ENCODE measurements at places on chromosomes 7 and 10.

DNA sequence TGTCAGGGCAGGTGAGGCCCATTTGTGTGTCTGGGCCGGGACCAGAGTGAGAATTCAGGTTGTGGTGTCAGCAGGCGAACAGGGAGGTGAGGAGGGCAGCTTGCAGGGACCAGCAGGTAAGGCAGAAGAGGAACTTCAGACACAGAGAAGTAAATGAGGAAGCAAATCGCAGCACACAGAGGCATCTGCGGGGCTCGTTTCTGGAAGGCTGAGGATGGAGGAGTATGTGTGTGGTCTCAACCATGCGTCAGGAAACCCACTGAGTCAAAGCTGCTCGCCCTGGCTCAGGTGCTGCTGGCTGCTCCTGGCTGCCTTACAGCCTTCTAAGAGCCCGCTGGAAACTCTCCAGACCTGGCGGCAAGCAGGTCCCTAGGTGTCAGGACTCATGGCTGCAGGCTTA lies 26.9 kb upstream of the PITRM1 start:
- DNase-seq = no peak

- DNase-seq = no peak
Observed at GRCh38 chr10:73998623-73998928, 660 bp downstream of the VCL start.

DNA sequence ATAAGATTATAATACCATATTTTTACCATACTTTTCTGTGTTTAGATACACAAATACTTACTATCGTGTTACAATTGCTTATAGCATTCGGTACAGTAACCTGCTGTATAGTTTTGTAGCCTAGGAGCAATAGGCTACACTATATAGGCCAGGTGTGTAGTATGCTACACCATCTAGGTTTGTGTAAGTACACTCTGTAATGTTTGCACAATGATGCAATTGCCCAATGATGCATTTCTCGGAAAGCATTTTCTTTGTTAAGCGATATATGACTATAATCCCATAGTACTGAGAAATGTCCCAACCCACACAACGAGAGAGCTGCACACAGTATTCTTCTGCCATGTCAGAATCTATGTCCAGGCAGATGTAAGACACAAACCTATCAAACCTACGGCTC lies 160.0 kb downstream of the NEBL start:
- no peak for DNase-seq

DNA sequence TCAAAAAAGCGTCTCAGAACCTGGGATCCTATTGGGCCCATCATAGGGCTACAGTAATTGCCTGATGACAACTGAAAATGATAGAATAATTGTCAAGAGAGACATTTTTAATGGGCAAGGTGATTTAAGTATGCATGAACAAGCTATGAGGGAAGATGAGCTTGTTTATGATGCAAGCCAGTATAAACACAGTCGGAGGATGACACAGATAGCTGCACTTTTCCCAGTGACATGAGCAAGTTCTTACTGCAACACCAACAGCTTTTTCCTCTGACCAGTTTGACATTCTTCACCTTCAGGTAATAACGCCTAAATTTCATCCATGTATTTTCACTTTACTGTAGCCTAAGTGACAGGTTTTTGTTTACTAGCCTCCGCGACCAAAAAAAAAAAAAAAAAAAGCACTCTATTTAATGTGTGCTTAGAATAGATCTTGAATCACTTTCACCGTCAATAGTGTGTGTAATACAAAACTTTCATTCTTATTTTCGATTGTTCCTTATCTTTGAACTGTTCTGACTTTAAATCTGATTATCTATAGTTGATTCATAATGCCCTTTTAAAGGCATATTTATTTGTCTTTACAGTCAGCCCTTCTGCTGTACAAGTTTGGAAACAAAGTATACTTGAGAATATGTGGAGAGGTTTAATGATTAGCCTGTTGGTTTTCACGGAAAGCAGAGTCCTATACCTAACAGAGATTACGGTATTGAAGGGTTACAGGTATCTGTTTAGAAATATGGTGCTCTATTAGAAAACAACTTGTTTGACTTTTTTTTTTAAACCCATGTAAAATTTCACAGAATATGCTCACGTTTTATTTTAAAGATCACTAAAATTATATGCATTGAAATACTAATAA lies 1.7 kb downstream of the FOXP2 start:
- no peak for DNase-seq

- no peak for DNase-seq
Observed at GRCh38 chr7:106616708-106617051, 44.3 kb downstream of the CCDC71L start.

DNA sequence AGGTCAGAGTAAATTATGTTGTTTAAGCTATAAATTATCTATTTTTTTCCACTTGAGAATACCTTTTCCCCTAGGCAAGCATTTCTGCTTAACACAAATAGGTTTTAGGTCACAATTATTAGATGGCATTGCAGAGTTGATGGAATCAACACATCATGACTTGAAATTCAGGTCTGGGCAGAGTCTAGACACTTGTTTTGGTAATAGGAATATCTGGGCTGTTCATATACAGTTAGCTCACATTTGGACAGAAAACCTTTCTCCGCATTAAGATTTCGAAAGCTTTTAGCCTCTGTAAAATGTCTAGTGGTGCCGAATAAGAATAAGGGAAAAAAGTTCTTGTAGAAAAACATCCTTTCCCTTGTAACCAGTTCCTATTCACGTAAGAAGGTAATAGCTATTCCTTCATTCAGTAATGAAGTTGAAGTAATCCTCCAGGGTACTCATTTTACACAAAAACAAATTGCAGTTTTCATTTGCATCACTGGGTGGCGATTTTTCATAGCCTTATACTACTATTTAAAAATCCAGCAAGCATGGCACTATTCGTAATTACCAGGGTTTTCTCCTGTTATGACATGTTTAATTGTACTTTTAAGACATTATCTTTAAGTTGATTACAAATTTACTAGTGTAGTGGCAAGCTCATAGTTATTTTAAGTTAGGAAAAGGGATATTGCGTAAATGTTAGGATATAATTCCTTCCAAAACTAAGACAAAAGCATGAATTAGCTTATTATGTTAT lies 37.0 kb downstream of the RPA3 start:
- no peak for DNase-seq

GRCh38 chr10:677038-677437 lies 12.4 kb downstream of the DIP2C start:
- no peak for DNase-seq

DNA sequence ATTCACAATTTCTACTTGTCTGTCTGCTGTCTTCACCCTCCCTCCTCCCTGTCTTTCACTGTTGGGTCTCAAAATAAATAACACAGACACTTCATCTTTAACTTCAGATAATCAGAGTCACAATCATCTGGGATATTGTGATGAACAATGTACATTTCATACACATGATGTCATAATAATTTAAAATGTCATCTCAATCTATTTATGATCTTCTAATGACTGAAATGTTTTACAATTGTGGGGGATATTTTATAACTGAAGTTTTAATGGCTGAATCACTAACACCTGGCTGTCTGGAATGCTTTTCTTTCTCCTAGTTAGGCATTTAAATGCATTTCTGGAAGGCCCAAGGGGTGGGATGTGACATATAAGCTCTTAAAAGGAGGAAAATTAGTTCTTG lies 859.8 kb downstream of the LRMDA start:
- DNase-seq = no peak

DNA sequence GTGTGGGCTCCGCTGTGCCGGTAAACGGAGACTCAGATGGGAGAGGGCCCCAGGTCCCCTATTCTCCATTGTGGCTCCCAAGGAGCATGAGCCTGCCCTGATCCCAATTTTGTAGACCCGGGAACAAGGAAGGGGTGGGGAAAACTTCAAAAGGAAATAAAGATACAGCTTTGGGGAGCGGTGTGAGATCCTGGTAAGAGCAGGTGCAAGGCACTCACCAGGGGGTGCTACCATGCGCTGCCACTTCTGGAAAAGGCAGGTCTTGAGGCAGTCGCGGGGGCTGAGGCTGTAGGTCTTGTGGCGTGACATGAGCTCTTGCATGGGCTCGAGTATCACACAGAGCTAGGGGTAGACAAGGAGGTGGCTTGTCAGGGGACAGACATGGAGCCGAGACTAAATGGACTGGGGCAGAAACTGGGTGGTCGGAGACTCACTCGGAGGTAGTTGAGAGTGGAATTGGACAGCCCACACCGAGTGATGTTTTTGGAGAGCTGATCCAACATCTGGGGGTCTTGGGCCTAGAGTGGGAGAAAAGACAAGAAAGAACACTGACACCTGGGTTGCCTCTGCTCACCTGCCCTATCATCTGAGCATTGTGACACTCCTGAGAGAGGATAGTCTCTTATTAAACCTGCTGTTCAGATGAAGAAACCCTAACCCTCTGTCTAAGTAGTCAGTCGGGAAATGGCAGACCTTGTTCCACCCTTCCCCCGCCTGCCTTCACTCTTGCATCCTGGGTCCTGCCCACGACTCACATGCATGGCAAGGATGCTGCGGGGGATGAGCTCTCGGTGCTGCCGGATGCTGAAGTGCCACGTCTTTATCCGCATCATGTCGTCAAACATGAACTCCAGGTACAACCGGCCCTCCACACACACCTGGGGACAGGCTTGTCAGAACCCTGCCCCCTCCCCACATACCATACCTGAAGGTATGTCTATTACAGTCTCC lies 10.7 kb downstream of the LDB1 start:
- DNase-seq = no peak

DNA sequence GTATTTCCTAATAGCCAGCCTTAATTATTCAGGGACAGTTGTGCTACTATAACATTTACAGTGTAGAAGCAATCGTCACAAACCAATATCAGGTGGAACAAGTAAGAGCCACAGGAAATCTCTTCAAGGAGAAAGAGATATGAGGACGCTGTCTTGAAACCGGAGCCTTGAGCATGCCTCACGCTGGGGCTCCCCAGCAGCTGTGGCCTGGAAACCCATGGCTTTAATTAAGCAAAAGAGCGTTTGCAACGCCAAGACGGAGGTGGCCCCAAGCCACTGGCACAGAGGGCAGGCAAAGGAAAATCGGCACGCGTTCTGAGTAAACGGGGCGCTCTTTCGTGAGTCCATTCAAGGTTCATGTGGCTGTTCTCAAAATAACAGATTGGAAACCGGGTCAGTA lies 84.4 kb downstream of the C10orf90 start:
- no peak for DNase-seq

DNA sequence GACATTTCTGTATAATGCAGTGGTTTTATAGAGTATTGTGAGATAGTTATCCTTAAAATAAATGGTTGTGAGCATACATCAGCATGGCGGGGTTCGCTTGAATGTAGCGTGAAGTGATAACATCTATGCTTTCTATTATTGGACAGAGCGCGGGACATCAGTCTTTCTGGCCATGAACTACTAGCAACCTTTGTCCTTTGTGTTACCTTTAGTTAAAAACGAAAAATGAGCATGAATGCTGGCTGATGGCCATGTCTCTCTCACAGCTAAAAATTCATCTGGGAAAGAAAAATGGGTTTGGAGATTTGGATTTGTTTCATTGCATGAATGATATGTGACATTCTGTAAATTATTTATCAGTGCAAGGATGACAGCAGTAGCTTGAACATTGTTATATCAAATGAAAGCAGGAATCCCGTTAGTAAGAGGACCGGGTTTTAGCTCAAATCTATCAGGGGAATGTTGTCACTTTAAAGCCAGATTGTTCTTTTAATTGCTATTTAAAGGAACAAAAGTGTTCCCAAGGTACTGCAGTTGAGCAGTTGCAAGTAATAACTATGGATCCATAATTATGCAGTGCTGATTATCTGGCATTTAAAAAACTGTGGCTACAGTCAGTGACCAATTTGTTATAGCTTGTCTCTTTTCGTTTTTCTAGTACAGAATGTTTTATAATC lies 131.0 kb downstream of the KAT6B start:
- DNase-seq = no peak

DNA sequence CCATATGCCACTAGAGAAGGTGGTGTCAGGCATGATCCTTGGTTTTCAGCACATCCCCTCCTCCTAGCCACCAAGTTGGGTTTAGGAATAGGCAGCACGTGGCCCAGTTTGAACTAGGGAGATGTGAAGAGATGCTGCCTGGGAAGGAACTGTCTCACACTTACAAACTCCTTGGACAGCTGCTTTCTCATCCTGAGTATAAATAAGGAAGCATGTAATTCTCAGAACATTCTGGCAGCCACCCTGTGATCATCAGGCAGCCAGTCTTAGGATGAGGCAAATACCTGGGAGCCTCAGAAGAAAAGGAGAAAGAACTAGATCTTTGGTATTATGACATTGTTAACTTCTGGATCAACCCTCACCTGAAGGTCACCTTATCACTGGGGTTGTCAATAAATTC lies 21.3 kb upstream of the XPNPEP1 start:
- DNase-seq = no peak

DNA sequence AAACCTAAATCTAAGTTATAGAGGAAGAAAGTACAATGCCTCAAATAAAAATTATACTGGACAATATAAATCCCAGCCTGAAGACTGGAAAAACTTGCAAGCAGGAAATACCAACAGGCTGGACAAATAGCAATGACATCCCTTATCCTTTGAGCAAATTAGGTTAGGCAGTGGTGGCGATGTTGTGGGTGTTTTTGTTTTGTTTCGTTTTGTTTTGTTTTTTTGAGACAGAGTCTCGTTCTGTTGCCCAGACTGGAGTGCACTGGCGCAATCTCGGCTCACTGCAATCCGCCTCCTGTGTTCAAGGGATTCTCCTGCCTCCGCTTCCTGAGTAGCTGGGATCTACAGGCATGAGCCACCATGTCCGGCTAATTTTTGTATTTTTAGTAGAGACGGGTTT lies 57.3 kb upstream of the TES start:
- no peak for DNase-seq

- DNase-seq = no peak
Observed at GRCh38 chr10:13788711-13789447, 202.1 kb downstream of the PRPF18 start.

GRCh38 chr10:133034092-133034491 lies 53.6 kb upstream of the ADGRA1 start:
- no peak for DNase-seq

- DNase-seq = no peak
Observed at GRCh38 chr10:5983774-5984173, 6.4 kb upstream of the IL15RA start.

DNA sequence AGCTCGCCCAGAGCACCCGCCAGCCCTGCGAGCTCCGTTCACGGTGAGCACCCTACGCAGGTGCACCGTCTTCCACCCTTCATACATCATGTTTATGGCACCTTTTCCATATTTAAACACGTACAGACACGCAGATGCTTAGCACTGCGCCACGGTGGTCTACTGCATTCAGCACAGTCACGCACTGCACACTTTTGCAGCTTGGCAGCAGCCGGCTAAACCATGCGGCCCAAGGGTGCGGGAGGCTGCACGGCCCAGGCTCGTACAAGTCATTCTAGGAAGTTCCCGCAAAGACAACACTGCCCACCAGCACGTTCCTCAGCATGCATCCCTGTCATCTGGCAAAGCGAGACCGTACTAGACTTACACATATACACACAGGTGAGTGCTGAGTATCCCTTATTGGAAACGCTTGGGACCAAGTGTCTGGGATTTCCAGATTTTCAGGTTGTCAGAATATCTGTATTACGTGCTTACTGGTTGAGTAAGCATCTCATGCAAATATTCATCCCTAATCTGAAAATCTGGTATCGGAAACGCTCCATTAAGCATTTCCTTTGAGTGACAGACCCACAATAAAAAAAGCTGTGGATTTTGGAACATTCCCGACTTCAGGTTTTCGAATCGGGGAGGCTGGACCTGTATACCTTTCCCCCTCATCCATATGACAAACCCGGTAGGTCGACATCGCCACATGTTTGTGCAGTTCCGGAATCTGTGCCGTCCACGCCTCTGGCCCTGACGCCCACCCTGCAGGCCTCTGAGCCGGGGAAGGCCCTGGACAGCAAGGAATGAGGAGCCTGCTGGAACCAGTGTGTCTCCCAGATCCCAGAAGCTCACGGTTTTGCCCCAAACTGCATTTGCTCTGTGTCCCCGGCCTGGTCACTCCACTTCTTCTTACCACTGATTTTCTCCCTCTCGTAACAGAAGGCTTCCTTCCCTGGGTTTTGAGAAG lies 222.2 kb downstream of the ELFN1 start:
- no peak for DNase-seq
